CD4-positive, alpha-beta T cell treated with Interleukin-4 for 4 hours (primary cell): ENCODE measurements at places on chromosomes 6 and 20.

- DNase-seq = no peak
Measured at GRCh38 chr20:6769903-6770785, 2.7 kb downstream of the BMP2 start.

DNA sequence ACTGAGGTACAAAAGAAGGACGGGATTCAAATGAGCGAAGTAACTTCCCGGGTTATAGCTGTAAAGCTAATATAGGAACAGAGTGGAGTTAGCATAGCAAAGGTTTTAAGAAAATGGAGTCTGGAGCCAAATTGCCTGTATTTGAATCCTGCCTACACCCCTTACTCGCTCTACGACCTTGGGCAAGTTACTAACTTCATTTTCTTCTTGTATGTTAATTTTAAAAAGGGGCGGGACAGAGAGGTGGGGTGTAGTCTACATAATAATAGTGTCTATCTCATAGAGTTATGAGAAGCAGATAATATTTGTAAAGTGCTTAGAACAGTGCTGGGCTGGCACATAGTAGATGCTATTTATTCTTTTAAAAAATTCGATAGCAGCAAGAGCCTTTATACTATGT, 705 bp downstream of the ZSCAN23 start:
- DNase-seq = no peak

DNA sequence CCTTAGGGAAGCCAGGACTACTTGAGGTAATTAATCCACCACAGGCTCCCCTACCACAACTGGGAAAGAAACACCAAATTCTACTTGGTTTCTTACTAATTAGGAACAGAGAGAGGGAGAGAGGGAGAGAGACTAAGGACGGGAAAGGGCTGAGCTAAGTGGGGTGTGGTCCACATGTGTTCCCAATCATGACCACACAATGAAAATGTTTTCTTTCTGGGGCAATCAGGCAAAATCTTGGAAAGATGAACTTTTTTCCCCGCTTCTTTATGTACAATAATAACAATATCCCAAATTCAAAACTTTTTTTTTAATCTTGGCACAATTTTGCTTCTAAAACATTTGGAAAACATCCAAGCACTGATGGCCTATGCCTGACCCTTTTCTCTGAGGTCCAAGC, 734.4 kb downstream of the MAFB start:
- no peak for DNase-seq

- no peak for DNase-seq
Measured at GRCh38 chr20:18191306-18191705, 53.6 kb downstream of the KAT14 start.

GRCh38 chr6:139371421-139372203, 2.8 kb downstream of the CITED2 start:
- DNase-seq = no peak

GRCh38 chr20:4787069-4787468, 65.4 kb downstream of the PRND start:
- peak; percentile 21 for DNase-seq

DNA sequence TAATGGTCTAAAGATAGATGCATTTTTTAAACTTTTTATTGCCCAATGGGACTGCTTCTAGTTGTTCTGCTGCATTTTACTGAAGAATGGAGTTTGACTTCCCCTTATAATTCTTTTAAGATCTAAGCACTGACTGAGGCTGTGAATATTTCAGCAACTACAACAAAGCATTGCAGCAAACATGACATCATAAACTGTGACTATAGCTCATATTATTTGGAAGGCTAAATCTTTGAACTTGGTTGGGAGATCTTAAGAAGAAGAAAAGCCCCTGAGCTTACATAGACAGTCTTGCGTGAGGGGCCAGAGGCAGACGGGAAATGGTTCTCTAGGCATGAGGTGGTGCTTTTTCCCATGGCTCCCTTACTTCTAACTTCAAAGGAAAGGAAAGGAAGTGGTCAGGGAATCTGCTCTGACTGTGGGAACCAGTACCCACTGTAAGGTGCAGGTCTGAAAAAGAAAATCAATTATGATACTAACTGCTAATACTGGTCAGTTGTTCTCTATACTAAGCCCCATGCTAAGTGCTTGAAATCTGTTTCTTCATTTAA, 14.8 kb downstream of the HEY2 start:
- DNase-seq = no peak

DNA sequence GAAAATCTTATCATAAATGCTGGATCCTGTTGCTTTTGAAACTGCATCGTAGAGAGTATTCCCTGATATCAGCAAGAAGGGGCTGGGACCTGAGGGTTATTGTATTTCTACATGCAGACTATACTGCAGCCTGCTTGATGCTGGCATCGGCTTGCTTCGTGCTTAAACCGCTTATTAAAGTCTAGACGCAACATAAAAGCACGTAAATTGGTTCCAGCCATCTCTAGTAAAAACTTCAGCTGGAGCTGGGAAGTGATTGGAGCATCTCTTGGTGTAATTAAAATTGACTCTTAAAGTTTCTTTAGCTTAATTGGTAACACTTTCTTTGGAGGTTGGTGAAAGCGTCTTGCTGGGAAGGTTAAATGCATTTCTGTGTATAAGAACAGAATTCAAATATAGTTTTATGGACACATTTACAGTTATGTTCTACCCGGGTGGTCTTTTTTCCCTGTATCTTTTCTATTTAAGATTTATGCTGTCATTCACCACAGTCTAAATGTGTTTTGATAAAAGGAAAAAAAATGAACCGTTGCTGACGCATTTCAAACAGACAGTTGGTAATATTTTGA, 139.0 kb upstream of the JAG1 start:
- DNase-seq = no peak

DNA sequence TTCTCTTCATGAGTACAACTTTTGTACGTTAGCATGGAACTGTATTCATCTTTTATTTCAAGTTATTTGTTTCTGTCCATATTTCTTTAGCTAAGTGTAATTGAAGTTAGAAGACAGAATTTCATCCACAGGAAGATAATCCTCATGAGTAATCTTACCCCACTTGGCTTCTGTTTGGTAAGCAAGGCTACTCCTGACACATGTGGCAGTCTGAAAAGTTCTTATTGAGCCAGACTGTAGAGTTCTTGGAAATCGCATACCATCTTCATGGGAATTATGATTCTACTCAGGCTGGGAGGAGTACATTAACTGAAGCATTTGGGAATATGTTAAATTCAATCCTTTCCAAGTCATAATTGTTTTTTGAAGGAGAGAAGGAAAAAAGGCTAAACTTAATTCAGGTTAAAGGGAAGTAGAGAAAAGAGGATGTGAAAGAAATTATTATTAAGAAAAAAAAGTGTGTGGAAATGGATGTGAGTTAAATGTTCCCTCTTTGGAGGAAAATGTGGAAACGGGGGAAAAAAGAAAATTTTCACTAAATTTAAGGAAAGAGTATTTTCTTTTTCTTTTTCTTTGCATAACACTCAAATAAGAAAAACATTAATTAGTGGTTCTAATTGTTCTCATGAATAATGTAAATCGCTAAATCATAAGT, 41.5 kb upstream of the TENT5A start:
- no peak for DNase-seq

DNA sequence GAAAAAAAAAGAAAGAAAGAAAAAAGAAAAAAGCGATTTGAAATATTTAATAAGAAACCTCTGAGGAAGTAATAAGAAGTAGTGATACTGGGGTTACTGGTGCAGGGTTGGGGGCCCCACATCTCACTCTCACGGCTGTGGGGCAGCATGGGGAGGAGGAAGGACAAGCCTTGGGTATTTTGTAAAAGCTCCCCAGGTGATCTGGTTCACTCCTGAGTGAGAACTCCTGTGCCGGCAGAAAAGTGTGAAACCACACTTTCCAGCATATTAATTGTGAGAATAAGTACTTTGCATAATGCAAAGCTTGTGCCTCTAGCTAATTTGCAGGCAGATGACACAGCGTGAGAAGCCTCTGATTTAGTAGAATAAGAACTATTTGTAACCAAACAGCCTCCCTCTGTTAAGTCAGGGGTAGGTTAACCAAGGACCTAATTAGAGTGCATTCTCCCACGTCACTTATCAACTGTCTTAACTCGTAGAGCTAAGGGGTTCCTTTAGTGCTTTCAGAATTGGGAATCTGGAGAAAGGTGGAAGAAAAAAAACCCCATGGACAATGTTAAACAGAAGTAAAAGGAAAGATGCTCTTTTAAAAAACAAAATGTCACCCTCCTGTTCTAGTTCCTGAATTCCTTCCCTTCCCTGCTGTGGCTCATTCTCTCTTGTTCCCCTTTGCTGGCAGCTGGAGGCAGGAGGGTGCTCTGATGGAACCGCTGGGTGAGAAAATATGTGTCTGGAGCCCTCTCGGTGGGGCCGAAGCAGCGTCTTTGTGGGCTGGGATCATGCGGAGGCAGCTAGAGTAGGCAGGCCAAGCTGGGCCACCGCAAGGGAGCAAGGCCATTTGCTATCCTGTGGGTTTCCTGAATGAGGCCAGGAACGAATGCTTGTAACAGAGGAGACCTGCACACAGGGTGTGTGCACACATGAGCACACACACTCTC, 108.7 kb downstream of the FYN start:
- DNase-seq = peak; percentile 85

DNA sequence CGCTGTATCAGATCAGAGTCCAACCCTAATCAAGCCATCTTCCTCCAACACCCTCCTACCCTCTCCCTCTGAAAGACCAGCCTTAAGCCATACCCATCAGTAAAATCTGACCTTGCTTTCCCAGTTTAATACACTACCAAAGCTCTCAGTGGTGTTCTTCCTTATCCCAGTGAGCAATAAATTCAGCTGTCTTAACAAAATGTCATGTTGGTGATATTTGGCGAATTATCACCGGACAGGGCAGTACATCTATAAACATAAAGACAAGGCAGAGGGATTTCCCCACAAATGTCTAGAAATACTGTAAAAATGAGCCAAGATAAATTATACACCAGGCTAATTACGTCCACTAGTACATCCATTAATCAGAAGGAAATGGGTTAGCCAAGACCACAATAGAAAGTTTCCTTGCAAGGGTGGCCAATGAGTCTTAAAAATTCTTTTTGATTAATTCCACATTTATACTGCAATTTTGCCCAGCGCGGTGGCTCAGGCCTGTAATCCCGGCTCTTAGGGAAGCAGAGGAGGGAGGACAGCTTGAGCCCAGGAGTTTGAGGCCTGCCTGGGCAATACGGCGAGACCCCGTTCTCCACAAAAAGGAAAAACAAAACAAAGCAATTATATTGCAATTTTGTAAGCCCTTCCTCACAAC, 905 bp downstream of the RARS2 start:
- DNase-seq = no peak

DNA sequence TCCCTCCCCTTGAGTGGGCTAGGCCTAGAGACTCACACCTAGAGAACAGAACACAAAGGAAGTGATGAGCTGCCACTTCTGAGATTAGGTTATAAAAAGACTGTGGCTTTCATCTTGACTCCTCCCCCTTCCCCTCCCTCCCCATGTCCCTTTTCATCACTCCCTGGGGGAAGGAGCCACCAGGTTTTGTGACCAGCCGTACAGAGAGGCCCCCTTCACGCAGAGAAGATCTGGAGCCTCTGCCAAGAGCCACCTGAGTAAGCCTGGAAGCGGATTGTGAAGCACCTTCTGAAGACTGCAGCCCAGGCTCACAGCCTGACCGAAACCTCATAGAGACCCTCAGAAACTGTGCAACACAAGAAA, 118.4 kb upstream of the NXT1 start:
- DNase-seq = no peak

- no peak for DNase-seq
Measured at GRCh38 chr20:63545814-63546213, 1.7 kb downstream of the SRMS start.

DNA sequence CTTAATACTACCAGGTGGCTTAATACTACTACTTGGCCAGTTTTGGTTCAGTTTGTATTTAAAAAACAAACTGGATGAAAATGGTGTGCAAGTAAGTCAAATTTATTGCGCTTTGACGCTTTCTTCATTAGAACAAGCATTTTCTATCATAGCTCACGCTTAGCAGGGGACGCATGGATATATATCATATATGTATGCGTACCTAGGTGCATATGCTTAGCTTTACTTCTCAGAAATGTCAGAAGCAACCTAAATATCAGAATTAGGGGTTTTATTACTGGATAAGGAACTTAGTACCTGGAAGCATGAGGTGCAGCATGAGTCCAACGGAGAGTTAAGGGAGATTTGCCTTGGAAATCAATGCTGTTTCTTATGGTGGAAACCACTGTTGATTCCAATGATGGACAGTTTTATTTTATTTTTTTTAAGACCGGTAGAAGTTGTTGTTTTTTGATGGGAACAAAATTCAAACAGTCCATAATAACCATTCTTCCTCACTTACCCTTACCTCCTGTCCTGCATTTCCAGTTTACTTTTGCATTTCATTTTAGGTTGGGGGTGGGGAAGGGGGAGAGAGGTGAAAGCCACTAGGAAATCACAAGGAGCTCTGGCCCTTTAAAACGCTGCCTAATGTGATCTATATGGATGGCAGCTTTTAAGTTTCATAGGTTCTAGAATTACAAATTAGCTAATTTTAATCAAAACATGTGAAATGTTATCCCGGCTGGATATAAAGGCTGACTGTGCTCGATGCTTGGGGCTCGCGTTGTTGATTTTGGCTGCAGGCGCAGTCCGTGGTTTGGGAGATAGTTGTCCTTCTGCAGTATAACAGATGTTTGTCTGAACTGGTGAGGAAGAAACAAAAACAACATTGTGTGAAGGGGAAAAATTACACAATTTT, 2.1 kb downstream of the SOBP start:
- no peak for DNase-seq

DNA sequence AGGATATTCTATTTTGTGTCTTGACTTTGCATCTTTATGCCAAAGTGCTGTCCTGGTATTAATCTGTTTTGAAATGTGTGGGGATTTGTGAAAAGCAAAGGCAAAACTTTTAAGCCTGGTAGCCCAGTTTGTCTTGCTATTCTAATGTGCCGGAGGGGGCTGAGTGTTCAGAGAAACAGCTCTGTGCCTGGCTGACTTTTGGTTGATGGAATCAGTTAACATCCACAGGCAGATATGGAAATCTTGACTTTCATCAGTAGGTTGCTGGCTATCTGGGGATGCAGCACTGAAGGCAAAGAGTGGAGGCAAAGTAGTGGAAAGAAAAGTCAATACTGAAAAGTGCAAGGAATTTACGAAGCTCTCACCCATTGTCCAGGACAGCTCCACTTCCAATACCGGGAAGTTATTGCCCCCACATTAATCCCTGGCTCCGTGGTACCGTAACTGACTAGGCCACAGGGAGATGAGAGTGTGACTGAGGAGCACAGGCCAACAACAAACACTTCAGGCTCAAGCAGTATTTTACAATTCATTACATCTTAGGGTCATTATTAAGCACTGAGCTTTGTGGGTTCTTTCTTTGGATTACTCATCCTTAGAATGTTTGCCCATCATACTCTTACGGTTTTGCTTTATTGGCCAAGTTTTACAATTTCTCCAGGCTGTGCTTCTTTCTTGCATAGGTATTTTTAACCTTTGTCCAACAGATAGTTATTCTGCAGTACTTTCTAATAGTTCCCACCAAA, 164.6 kb downstream of the MTFR2 start:
- no peak for DNase-seq

GRCh38 chr20:31739550-31739977, 474 bp downstream of the TPX2 start:
- DNase-seq = no peak
